ENCODE measurements at places on chromosomes 6 and 20. TPM values are rescaled to one million over a fixed set of nuclear protein-coding genes. Genes with fewer than 3 reads are reported as not detected.

DNA sequence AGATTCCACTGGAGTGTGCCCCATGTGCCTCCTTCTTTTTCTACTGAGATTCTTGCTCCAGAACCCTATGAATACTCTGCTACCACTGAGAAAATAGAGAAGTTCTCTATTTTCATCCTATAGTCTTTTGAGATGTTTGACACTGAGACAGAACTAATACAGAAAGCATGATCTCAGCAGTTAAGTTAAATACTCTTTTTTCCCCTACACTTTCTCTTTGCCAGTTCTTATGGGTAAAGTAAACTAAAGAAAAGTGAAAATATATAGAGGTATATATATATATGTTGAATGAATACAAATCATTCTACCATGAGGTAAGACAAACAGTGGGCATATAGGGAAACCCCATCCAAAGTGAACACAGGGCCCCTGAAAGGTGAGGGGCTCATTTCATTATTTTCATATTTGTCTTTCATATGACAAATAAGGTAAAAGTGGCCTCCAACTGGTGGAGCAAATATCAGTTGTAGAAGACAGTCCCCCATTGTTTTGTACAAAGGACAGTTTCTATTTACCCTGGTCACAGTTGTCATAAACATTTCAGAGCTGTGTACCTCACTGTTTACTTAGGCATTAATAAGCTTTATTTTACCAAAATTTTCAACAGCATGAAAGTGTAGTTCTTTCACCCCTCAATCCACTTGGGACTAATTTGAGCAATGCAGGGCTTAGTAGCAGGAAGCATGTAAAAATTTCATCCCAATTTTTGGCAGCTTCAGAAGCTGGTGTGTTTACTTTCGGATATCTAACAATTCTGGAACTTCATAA, 188.3 kb upstream of the MARCKS start:
- no peak for DNase-seq

DNA sequence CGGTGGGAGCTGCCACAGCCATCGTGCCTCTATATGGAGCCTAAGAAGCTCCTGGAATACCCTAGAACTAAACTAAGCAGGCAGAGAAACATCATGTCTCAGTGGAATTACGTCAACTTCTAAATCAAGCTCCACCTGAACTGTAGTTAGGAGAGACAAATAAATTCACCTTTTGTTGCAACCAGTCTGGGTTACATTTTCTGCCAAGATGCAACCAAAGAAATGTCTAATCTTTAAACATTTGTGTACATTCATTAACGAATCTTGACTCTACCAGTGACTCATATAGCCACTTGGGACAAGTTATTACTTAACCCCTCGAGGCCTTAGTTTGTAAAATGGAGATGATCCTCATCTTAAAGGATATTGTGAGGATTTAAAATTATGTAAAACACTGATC, 8.9 kb downstream of the PTPRK start:
- no peak for DNase-seq

DNA sequence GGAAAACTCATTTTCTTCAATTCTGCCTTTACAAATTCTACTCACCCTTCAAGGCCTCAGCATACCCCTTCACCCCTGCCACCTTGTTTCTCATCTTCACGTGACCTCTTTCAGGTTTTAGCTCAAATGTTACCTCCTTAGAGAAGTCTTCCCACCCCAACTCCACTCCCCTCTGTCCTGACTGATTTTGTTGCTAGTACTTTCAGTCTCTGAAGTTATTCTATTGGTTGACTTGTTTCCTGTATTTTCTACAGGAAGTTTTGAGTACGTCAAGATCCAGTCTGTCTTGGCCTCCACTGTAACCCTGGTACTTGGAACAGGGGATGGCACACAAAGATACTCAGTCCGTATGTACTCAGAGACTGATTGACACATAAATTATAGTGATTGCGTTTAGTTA, 296.1 kb downstream of the DHX35 start:
- no peak for DNase-seq

GRCh38 chr6:126312013-126312665, 27.8 kb upstream of the CENPW start:
- DNase-seq, result no peak

GRCh38 chr6:52514514-52514913, 62.3 kb downstream of the TRAM2 start:
- DNase-seq, result no peak

Gene SLC22A3
- 5.0 TPM for polyA plus RNA-seq

Gene LRRN4
- 11.7 TPM for polyA plus RNA-seq

Gene GRM1
- 0.24 TPM for polyA plus RNA-seq

Gene SRSF12
- 14.4 TPM for polyA plus RNA-seq

DNA sequence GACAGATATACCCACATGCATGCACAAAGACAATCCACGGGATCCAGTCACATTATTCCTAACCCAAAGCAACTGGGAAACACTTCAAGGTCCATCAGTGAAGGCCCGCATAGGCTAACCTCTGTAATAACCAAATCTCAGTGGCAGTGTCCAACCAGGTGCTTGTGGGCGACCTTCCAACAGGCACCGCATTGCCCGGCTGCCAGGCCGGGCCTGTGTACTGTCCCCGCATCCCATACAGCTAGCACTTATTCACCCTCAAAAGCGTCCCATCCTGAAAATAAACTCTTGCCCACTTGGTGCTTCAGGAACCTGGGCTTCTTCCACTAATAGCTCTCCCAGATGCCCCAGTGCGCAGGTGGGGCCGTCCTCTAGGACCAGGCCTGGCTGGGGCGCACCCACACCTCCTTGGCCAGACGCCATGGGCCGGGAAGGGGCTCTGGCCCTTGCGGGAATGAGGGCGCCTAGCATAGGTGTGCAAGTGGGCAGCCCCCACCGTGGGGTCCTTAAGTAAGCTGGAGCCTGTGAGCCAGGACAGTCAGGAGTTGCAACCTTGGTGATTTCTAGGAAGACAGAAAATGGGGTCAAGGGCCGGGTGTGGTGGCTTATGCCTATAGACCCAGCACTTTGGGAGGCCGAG, 1.1 kb upstream of the ENTPD6 start:
- no peak for DNase-seq

GRCh38 chr6:5547556-5547955, 286.2 kb downstream of the FARS2 start:
- DNase-seq, result no peak

DNA sequence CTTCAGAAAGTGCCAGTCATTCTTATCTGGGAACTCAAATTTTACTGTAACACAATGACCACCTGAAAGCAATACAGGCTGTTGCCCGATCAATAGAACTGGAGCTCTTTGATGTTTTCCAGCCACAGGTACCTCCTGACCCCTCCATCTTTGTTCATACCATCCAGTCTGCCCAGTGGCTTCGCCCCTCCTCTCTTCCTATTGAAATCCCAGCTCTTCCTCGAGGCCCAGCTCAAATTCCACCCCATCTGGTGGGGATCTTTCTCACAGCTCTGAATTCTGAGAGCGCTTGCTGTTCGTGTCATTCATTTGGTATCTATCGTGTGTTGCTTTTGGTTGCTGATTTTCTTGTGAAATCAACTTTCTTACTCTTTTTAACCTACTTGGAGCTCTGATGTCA, 87.9 kb upstream of the CNKSR3 start:
- DNase-seq, result no peak

DNA sequence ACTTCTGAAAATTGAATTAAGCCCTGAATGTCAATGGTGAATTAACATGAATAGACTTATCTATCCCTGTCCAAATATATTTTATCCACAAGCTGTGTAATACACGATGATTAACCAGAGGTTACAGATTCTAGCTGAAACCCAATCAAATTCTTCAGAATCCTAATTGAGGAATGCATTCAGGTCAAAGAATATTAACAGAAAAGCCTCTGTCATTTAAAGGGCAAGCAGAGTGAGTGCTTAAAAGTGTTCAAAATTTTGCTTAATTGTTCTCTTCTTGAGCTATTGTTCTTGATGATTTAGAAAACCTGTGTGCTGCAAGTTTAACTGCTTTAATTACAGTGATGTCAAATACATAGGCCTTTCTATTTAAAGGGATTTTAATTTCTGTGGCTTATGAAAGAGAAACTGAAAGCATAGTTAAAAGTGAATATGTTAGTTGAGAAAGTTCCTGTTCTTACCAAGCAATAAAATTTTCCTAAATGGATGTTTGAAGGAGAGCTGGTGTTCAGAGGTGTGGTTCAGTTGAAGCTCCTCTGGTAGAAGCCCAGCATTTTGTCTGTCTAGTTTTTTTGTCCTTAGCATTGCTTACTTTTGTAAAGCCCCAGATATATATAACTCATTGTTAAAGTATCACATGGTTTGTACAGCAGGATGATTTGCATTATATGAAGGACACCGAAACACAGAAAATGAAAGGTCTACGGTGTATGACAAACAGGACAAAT, 466.3 kb upstream of the PLCB4 start:
- no peak for DNase-seq

GRCh38 chr6:138765896-138766655, 7.5 kb upstream of the CCDC28A start:
- no peak for DNase-seq

DNA sequence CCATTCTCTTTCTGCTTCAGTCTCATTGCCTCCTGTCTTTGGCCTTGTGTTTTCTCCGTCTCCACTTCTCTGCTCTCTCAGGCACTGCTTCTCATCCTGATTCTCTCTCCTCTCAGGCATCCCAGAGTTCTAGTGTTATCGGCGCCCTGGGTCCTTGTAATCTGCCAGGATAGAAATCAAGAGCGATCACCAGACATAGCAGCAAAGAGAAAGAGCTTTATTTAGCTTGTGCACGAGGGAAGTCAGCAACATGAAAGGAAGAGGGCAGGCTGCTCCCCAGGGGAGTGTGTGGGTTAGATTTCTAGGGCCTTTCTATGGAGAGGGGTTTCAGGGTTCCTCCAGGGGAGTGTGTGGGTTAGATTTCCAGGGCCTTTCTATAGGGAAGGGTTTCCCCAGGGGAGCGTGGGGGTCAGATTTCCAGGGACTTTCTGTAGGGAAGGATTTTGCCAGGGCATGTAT, 32.5 kb downstream of the SUN5 start:
- DNase-seq, result no peak

Gene DCDC2
- polyA plus RNA-seq, result 132 TPM

Gene TAAR8
- not detected for polyA plus RNA-seq

DNA sequence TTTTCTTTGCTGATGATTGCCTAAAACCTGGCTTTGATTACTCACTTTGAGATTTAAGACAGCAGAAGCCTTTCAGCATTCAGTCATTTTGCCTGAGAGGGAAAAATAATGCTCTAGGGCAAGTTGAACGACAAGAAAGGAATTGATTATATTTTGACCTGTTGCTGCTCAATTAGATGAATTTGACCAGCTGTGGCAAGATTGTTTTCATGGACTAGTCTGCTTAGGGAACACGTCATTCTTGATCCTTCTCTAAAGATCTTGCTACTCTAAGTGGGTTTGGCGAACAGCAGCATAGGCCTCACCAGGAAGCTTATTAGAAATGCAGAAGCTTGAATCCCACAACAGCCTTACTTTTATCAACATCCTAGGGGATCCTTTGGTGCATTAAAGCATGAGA, 59.7 kb upstream of the PHACTR1 start:
- no peak for DNase-seq

- no peak for DNase-seq
These were observed 73.0 kb downstream of the FARS2 start for GRCh38 chr6:5334341-5334740.

Gene HLA-DQB2
- 0.72 TPM for polyA plus RNA-seq

DNA sequence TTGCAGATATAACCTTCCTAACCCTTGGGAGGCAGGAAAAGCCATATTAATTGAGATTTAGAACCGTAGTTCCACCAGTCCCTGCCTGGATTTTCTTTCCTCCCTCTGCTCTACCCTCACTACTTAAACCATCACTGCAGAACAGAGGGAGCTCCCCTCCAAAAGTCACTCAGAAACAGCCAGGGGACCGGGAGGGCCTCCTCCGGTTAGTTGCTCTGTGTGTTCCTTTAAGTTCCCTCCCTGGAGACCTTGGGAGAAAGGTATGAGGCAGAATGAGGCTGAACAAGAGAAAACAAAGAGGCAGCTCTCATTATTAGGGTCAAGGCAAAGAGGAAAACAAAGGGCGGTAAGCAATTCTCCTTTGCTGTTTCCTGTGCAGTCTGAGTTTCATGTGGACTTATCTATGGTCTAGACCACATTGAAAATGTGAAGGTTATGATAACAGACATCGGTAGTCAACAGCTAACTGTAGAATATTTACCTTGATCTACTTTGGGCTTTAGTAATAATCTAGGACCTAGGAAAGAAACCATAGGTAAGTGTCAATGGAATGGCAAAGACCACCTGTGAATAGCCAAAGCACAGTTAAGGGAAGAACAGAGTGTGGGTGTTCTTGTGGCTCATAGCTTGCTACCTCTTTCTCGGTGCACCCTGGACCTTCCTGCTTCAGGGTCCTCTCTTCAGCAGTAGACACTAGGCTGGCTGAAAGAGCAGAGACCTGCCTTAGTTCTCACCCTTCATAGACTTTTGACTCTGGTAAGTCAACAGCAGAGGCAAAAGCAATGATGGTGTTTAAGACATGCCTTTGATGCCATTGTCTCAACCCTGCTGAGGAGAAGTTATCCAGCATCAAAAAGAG, 250.9 kb upstream of the CITED2 start:
- no peak for DNase-seq

DNA sequence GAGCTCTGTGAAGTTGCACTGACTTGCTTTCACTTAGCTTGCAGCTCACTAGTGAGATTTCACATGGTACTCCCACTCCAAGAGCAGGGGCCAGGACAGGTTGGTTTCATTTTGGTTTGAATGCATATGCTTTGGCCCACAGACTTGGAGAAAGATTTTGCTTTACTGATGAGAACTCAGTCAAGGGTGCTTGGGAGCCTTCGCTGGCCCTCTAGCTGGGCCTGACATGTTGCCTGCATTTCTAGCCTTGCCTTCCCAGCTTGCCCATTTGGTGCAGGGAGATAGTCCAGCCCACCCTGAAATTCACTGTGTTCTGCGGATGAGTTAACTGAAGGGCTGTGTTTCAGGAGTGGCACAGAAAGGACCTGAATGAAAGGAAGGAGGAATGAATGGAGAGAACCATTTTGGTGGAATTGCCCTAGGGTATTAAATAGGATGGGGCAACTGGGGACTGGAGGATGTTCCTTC, 1.9 kb downstream of the SGK1 start:
- DNase-seq, result no peak

DNA sequence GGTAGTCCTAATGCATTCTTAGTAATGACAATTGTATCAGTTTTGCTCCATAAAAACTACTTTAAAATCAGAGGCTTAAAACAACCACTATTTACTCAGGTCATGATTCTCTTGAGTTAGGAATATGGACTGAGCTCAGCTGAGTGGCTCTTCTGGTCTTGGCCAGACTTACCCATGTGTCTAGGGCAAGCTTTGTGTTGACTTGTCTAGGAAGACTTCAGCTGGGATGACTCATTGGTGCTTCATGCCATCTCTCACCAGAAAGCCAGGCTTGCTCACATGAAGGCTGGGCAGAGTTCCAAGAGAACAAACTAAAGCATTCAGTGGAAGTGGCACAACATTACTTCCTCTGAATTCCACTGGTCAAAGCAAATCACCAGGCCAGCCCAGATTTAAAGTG, 155.3 kb downstream of the DHX35 start:
- no peak for DNase-seq

GRCh38 chr6:41184761-41185160, 16.2 kb downstream of the TREML2 start:
- DNase-seq, result no peak

Measured in right renal cortex interstitium (tissue), 3 donors.